ENCODE measurements at places on chromosomes 3 and 15.
A peak's percentile ranks its signal among the peaks of the same experiment; 100 is the strongest.

GRCh38 chr3:78712941-78713340, 1054.9 kb downstream of the ROBO1 start:
- DNase-seq: no peak

DNA sequence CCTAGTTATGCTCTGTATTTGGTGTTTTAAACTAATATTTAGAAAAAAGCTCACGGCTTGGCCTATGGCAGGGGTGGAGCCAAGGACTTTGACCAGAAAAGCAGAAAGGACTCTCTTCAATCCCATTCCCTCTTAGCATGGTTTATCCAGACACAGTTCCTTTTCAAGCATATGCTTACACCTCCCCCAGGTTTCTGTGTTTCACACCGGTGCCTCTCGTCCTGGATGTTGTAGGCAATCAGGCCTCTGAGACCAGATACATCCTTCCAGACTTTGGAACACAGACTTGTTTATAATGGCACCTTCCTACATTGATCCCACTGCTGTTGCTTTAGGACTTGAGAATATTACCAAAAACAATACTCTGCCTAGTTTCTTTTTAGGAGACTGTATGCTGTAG, 440.5 kb upstream of the ARPP21 start:
- no peak for DNase-seq

DNA sequence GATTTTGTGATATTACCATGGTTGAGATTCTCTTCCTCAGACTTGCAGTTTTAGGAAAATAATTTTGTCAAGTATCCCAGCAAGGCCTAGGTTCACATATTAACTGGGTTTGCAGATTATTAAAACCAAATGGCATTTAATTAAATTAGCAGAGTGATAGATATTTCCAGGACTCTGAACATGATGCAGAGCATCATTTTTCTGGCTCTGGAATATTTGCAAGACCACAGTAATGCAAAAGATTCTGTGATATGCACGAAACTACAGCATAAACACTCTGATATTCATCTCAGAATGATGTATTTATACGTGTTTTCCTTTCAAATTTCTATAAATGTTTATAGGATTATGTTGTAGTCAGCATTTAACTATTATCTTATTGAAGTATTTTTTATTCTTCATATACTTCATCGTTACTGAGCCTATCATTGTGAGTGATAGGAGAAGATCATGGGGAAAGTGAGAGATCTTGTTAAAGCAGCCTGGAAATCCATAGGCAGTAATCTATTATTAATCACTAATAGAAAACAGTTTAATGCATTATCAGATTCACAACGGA, 1245.6 kb downstream of the OTOL1 start:
- peak; percentile 58 for DNase-seq

DNA sequence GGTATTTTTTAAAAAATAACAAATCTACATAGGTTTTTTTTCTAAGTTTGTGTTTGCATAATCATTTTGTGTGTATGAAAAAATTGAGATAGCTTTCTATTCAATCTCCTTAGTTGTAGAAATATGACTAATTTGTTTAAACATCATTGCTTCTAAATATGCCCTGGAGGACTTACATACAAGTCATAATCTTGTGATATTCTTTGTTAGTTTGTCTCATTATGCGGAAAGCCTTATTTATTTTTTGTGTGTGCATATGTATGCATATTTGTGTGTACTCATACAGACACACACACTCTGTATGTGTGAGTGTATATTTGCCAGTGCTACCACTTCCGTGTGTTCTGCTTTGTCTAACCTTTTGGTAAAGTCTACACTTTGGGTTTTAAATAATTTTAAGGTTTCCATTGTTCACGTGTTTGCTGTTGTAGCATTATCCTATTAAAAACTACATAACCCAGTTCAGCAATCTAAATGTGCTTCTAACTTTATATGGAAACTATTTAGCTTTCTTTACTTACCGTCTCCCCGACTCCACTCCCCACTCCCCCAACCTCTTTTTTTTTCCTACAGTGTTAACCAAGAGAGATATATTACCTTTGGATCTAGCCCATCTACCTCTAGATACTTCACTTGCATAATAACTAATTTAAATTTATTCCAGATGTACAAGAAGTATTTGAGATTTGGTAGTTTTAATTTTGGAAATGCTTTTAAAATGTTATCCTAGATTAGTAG, 111.7 kb downstream of the FNDC3B start:
- no peak for DNase-seq

DNA sequence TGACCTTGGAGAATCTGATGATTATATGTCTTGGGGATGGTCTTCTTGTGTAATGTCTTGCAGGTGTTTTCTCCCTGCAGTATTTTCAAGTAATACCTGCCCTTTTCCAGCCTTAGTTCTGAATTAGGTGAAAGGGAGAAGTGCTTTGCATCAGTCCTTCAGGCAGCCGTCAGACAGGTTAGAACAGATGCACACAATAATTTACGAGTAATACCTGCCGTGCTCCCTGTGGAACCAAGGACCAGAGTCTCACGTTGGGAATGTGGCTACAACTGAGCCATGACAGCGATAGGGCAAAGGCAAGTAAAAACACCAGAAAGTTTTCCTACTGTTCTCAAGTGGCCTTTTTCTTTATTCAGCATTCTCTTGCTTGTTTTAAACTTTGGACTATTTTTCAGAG, 69.1 kb downstream of the CHCHD6 start:
- no peak for DNase-seq

GRCh38 chr15:88264622-88265021, 8.1 kb upstream of the NTRK3 start:
- DNase-seq: no peak

- no peak for DNase-seq
Observed at GRCh38 chr15:38201714-38202113, 50.9 kb upstream of the SPRED1 start.

DNA sequence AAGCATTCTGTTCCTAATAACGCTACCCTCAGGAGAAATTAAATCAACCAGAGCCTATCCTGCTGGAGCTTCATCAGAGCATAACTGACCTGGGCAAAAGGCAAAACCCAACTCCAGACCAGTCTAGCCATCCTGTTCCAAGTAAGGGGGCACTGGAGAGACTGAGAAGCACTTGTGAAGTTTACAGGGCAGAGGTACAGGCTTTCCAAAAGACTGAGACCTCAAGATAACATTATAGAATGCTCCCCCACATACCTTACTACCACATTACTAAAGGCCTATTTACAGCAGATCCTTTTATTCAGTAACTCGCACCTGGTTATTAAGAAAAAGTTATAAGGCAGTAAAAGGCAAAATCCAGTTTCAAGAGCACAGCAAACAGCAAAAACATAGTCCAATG, 35.5 kb downstream of the RFX7 start:
- DNase-seq: peak; percentile 22

- no peak for DNase-seq
Observed at GRCh38 chr3:160811237-160811548, 55.2 kb downstream of the PPM1L start.

GRCh38 chr15:76667943-76668715, 237.0 kb downstream of the SCAPER start:
- DNase-seq: no peak

DNA sequence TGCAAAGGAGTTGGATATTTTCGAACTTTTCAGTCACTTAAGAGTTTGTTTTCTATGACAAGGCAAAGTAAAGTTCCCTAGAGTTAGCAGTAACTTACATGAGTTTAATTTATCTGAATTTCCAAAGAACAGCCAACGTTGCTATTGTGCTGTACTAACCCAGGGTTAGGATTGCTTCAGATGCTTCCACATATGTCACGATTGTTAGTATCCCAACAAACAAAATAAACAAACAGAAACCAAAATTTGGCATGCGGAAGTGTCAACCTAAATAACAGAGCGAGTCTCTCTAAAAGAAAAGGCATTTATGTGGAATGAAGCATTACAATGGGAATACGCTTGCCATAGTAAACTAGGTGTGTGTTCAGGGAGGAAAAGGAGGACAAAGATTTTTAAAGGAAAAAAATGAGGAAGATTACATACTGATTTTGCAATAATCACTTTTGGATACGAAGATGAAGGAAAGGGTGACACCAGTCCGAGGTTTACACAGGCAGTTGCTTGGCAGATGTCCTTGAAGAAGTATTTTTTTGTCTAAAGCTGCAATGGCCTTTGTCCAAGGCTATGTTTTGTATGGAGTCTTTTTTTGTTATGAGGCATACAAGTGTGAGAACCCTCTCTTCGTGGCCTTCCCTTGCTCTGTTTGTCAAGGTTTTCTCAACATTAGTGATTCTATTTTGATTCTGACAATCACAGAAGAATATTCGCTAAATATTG, 267.9 kb downstream of the GABRG3 start:
- no peak for DNase-seq

DNA sequence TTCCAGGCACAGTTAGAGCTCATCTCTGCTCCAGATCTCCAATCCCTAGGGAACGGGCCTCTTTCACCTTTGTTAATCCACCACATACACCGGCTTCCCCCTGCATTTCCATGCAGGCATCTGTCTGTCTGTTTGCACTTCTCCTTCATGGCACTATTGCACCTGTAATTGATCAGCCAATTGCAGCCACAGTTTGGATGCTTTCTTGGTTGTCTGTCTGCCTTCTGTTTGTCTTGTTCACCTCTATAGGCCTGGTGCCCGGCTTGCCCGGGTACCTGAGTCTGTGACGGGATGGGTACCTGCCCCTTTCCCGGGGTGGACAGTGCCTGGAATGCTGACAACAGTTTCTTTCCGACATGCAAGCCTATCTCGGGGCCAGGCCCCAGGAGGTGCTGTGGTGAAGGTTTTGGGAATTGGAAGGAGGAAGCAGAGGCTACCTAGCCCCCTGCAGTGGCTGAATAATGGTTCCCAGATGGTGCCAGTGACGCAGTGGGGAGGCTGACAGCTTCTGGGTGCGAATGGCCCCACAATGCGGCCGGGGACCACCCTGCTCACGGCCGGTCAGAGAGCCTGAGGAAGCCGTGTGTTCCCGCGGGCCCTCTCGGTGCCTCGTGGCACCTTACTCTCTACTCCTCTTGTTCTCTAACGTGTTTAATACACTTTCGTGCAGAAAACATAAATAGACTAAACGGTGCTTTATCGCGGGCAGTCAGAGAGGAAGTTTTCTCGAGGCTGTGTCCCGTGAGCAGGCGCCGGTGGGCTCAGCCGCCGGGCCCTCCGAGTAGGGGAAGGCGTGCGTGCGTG, 31.3 kb upstream of the RAB6B start:
- peak; percentile 2 for DNase-seq

DNA sequence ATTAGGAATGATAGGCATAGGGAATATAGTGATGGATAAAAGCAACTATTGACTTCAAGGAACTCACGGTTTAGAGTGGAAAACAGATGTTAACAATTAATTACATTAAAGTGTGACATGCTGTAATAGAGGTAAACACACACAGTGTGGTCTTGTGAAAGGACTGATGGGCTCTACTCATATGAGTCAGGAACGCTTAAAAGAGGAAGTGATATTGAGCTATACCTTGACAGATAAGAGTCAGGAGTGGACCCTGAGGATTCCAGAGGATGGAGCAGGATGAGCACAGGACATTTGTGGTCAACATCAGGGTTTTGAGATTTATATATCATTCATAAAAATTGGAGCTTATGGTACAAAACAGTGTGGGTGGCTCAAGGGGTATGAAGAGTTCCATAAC, 11.0 kb downstream of the EXOG start:
- DNase-seq: no peak

Data from adipocyte (in vitro differentiated cells).